Fibroblast of skin of right quadriceps (primary cell): ENCODE measurements at places on chromosomes 13 and 19.

DNA sequence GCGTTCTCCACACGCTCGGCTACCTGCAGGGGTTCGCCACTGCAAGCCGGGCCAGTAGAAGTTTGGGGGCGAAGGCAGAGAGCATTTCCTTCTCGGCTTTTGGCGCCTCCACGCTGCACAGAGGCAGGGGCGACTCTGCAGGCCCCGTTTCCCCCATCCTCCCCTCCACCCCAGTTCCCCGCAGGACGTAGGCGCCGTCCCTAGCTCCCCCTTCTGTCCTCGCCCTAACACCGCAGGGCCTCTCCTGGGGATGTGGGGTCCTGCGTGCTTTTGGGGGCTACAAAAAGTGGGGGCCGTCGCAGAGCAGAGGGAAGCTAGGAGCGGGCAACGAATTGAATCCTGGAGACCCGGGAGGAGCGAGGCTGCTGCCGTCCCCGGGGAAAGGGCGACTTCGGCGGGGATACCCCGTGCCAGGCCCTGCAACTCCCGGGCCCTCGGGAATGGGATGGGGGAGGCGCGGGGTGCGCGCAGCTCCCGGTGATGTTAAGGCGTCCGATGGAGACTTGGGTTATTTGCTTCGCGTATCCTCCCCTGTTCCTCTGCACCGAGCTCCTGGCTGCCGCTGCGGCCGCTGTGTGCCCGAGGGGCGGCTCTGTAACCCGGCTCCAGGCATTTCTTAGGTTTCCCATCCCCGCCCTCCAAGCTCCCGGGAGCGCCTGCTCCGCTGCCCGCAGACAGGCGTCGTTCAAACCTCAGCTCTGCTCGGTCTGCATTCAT lies 255.9 kb upstream of the SOX21 start:
- DNase-seq = peak; percentile 3

GRCh38 chr19:28609944-28610343 lies 603.0 kb downstream of the UQCRFS1 start:
- DNase-seq = no peak

DNA sequence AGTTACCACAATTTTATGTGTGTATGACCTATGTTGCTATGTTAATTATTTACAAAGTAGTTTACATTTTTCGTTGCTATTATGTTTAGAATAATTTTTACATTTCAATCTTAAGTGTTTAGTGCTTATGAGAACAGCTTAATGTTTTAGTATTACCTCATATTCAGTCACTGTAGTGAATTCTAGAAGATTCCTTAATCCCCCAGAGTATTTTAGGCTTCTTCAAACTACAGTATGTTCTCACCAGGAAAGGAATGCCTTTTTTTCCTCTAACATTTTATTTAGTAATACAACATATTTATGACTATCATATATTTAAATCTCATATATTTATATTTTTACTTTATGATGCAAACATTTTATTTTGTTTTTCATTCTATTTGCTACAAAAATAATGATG lies 612.1 kb upstream of the KLHL1 start:
- DNase-seq = peak; percentile 7

DNA sequence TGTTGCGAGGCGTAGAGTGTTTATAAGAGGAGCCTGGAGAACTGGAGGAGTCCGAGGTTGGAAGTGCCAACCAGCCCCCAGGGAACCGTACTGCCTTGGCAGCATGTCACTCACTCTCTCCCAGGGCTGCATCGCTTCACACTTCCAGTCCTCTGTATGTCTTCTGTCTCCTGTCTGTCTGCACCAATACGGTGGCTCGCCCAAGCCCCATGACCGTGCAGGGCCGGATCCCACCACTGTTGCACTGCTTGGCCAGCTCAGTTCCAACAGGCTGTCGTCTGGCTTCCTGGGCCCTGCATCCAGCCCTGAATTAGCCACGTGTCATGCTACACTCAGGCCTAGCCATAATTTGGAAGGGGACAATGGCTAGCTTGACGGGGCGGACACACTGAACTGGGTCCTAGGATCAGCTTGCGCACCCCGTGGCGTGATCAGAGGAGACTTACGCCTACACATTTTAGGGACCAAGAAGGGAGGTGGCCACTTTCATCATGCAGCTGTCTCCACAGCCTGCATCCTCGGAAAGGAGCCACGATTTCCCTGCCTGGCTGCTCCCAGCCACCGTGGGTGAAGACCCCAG lies 147.1 kb downstream of the URI1 start:
- DNase-seq = no peak

DNA sequence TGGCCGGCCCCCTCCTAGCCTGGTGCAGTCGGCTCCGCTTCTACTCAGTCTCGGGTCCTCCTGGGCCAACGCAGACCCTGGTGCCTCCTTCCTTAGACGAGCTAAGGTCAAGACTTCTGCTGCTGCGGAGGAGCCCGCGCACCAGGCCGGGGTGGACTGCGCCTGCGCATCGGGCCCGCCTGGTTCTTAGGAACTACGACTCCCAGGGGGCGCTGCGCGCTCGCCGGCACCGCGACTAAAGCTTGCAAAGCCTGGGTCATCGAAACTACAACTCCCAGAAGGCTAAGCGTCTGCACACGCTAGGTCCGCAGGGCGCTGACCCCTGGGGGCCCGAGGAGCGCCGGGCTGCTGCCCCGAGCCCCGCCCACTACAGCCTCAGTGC lies at the start of gene ZNF835:
Gene ZNF835 (minus strand): TSS at position 145 of the 382 bp plus-strand sequence. CDS start 6,559 bp downstream, outside the sequence.
- DNase-seq = no peak

GRCh38 chr19:6519289-6519688 lies 11.5 kb upstream of the TNFSF9 start:
- DNase-seq = peak; percentile 80

DNA sequence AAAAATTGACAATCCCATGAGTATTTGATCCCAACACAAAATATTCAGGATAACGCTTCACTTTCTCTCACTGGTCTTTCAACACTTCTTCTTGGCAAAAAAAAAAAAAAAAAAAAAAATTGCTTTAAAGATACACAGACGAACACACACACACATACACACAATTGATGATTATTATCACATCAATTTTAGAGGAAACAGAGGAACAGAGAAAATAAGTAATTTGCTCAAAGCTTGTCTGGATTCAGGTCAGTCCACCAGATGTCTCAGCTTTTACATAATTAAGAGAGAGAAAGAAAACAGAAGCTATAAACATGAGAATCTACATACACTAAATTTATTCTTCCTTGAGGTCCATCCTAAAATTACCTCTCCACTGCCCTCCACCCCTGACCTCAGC lies 183.4 kb downstream of the MZT1 start:
- DNase-seq = no peak

GRCh38 chr13:33066329-33066728 lies 50.1 kb downstream of the KL start:
- DNase-seq = no peak

DNA sequence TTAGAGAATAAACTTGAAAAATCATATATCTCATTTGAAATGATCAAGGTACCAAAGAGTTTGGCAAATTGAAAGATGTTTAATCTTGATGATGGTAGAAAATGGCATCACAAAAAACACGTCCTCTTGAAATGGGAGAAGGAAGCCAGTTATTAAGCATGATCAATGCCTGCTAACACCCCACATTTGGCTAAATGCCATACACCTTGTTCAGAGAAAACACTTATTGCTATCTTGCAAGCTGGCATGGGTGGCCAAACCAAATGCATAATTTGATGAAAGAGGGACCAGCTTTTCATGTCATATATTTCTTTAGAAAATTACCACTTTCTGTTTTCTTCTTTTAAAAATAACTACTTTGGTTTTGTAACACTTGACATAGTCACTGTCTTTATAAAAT lies 141.3 kb downstream of the ZAR1L start:
- DNase-seq = no peak

- no peak for DNase-seq
These were observed 8.8 kb downstream of the RINL start for GRCh38 chr19:38869160-38869835.
